ENCODE measurements at places on chromosomes 1 and 21.
A peak's percentile ranks its signal among the peaks of the same experiment; 100 is the strongest.

- peak; percentile 94 for DNase-seq
Observed at GRCh38 chr21:45308194-45309068, 20.7 kb upstream of the POFUT2 start.

DNA sequence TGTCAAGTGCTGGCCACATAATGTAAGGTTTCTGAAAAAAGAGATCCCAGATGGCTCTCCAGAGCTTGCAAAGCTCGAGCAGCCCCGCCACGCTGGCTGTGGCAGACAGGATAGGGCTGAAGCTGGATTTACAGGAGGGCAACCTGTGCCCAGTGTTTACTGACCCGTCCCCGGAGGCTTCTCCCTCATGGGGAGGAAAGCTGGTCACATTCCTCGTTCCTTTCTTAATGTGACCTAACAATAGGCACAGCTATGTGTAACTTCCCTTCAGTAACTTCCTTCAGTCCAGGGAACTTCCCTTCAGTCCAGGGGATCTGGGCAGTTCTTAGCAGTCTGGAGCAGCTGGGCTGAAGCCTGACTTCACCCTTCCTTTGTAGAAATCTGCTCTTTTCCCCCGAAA, 7.7 kb downstream of the SLFNL1 start:
- DNase-seq = no peak

GRCh38 chr1:98975113-98975512, 29.5 kb downstream of the PLPPR5 start:
- DNase-seq = no peak

- peak; percentile 7 for DNase-seq
Observed at GRCh38 chr1:68495968-68496679, 758 bp downstream of the DEPDC1 start.

DNA sequence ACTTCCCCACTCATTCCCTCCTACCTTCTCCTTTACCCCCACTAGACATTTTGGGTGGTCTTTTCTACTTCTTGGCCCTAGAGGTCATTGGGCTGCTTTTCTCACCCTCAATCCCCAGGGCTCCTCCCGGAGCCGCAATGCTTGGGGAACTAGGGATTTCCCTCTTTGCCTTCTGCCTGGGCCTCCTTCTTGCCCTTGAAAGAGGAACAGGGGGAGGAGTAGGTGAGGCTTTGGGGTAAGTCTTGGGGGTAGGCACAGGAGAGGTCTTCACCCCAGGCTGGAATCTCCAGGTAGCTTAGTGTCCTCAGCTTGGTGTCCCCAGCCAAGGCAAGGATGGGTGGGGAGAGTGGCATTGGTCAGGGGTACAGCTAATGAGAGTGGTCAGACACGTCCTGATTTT, 56.2 kb upstream of the EPS8L3 start:
- DNase-seq = no peak

GRCh38 chr1:168433238-168433637, 110.6 kb downstream of the XCL2 start:
- no peak for DNase-seq

DNA sequence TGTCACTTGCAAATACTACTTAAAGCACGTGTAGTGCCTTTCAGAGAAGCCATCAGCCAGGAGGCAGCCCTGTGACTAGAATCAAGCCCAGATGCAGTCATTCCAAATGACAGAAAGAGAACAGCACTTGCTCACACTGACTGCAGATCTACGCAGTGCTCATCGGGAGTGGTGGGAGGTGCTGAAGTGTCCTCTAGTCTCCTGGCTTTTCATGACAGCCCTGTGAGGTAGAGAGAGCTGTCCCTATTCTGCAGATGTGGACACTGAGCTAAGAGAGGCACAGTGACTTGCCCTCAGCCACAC, 62.3 kb upstream of the EDN2 start:
- DNase-seq = no peak

- no peak for DNase-seq
Observed at GRCh38 chr1:30804352-30804751, 46.8 kb upstream of the LAPTM5 start.

- no peak for DNase-seq
Observed at GRCh38 chr21:25323356-25323949, 283.8 kb downstream of the MRPL39 start.

DNA sequence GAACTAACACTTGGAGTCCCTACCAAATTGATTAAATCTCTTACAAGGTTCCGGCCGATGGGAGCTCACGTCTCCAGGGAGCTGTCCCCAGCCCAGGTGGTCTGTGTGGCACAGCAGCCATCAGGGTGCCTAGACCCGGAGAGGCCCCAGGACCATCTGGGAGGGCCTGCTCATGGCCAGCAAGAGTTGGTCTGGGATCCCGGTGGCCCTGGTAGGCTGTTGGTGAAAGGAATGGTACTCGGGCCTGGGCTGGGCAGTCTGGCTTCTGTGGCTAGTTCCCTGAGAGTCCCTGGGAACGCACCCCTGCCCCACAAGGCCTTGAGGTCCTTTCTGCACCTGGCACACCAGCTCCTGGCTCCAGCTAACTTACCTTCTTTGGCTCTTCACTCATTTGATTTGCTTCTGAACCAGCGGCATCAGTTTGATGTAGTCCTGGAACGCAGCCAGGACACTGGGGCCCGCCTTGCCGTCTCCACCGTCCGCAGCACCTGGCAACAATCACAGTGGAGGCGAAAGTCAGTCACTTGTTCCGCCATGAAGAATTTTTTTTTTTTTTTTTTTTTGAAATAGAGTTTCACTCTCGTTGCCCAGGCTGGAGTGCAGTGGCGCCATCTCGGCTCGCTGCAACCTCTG, 62.5 kb downstream of the SCCPDH start:
- no peak for DNase-seq

DNA sequence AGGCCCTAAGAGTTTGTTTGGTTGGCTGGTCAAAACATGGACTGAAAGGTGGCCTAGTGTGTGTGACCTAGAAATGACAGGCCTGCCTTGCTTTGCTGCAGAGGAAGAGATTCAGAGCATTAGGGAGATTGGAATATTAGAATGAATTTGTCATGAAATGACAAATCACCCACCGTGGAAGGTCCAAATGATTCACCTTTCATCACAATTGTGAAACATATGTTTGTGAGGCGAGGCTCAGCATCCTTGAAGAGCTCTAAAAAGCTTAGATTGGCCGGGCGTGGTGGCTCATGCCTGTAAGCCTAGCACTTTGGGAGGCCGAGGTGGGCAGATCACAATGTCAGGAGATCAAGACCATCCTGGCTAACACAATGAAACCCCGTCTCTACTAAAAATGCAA, 5.5 kb downstream of the LCE1B start:
- DNase-seq = no peak

DNA sequence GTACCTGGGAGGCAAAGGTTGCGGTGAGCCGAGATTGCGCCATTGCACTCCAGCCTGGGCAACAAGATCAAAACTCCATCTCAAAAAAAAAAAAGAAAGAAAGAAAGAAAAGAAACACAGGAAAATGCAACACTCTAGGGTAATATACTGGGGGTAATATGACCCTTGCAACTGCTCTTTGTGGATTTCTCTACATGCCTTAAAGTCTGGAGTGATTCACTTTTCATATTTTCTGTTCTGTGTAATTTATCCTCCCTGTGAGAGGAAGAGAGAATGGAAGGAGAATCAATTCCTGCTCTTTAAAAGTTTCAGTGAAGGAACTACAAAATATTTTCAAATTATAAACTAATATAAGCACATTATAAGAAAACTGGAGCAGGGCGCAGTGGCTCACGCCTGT, 22.7 kb downstream of the RIT1 start:
- peak; percentile 57 for DNase-seq

- DNase-seq = no peak
Observed at GRCh38 chr1:117017062-117017461, 15.5 kb downstream of the CD101 start.

- no peak for DNase-seq
Observed at GRCh38 chr1:200778766-200779165, 40.1 kb downstream of the CAMSAP2 start.

GRCh38 chr1:70617728-70618127, 206.7 kb downstream of the CTH start:
- no peak for DNase-seq

DNA sequence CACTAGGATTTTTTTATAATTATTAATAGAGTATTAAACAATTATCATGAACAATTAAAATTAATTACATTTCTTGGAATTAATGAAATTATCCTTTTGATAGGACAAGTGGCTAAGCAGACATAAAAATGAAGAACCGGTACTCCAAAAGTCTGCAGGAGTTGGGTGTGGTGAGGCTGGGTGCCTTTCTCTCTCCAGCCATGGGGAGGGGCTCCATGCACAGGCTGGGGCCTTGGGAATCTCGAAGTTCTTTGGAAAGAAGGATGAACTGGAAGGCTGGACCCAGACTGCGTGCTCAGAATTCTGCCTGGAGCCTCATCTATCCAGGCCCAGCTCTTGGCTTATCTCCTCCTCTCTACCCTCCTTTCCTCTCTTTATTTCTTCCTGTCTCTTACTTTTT, 94.1 kb downstream of the ACTL8 start:
- DNase-seq = no peak

DNA sequence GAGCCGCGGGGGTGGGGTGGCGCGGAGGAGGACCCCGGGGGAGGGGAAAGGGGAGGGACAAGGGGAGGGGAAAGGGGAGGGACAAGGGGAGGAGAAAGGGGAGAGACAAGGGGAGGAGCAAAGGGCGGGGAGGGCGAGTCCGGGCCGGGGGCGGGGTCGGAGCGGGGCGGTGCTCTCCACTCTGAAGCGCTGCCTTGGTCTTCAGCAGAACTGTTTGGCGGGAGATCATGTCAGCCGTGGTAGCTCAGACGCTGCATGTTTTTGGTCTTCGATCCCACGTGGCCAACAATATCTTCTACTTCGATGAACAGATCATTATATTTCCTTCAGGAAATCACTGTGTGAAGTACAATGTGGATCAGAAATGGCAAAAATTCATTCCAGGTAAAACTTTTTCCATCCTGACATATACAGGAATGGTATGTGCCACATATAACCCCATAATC, 420 bp downstream of the CFAP57 start:
- peak; percentile 89 for DNase-seq

- no peak for DNase-seq
Observed at GRCh38 chr1:77383236-77383635, 101.4 kb downstream of the AK5 start.

DNA sequence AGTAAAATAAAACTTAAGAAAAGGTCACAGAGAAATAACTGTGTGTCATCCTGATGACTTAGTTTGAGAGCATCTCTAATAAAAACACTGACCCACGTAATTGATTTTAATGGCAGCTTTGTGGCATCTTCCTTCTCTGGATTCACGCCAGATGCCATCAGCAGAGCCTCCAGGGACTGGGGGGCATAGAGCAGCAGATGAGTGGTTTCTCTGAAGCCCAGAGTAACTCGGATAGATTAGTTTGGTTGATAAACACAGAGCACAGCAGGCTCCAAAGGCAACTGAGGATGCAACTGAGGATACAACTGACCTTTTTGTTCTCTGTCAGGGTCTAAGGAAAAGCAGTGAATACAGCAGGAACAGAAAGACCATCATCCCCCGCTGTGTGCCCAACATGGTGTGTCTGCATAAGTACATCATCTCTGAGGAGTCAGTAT, 180.8 kb downstream of the RPS6KC1 start:
- no peak for DNase-seq

DNA sequence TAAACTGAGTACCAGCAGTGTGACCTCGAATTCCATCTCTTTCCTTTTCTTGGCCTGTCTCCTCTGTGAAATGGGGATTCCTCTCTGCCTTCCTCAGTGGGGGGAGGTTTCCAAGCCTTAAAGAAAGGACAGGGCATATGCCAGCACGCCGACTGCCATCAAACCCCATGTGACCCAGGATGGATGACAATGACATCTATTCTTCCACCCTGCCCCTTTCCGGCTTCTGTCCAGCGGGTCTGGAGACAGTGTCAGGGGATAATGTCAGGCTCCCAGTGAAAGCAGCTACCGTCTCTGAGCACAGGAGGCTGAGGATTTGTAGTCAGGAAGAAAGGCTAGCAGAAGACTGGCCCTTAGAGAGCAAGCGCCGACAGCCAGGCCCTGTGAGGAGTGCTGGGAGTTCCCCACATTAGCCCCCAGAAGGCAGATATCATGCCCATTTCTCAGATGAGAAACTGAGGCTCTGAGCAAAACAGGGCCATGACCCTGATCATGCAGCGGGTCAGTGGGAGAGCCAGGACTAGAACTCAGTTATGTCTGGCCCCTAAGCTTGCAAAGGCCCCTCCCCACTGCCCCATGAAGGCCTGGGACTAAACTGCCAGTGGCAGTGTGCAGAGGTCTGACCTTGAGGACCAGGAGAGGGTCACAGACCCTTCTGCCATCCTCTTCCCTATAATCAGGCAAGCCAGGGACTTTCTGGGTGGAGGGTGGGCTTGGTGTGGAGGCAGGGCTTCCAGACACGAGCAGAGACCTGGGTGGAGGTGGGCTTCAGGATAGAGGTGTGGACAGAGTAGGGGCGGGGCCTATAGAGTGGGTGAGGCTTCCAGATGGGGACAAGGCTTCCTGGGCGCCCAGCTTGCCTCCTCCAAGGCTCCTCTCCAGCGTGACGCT, 30.1 kb downstream of the CDCA8 start:
- no peak for DNase-seq

DNA sequence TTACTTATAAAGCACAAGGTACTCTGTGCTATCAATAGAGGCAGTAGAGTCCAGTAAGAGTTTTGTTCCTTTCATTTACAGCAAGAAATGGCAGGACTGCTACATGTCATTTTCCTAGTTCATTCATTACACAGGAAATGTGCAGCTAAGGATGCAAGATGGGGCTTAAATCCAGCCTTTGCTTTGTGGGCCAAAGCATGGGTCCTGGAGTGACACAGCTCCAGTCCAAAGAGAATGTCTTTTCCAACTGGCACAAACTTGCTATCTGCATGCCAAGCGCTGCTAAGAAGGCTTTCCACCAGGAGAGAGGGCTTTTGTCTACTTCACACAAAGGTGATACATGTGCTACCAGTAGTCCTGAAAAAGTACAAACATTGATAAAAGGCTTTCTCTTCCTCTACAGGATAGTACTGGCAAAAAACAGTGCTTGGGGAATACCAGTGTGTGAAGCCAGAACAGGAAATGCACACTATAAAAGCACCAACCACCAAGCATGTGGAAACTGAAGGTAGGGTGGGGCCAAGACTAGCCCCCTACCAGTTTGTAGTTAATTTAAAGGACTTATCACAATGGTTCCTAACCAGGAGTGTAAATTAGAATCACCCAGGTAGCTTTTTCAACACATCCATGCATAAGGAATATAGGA, 68.7 kb downstream of the ARID4B start:
- DNase-seq = no peak

- no peak for DNase-seq
Observed at GRCh38 chr1:168137515-168137821, 738 bp upstream of the GPR161 start.

- peak; percentile 75 for DNase-seq
Observed at GRCh38 chr1:229203030-229203751, 67.7 kb upstream of the RAB4A start.

- DNase-seq = no peak
Observed at GRCh38 chr1:110880708-110881374, 7.9 kb downstream of the CD53 start.

All from iris pigment epithelial cell (primary cell).